ENCODE measurements at places on chromosomes 3 and 15.

- peak; percentile 82 for DNase-seq
Observed at GRCh38 chr3:52218454-52218853, 7.0 kb downstream of the TLR9 start.

DNA sequence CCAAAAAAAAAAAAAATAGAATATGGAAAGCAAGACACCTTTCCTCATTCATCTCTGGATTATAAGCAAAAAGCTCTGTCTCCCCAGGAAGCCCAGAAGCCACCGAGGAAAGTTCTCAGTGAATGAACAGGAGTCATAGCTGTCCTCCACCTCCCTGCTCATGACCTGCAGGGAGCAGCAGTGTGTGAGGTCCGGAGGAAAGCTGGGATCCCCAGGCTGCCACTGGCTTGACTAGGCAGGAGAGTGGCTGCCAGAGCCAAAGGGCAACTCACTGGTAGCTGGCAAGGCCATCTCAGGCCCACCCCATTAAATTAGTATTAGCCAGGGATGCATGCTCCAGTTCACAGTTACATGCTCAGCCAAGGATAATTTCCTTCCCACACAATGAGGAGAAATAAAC lies 191.6 kb upstream of the STT3B start:
- no peak for DNase-seq

DNA sequence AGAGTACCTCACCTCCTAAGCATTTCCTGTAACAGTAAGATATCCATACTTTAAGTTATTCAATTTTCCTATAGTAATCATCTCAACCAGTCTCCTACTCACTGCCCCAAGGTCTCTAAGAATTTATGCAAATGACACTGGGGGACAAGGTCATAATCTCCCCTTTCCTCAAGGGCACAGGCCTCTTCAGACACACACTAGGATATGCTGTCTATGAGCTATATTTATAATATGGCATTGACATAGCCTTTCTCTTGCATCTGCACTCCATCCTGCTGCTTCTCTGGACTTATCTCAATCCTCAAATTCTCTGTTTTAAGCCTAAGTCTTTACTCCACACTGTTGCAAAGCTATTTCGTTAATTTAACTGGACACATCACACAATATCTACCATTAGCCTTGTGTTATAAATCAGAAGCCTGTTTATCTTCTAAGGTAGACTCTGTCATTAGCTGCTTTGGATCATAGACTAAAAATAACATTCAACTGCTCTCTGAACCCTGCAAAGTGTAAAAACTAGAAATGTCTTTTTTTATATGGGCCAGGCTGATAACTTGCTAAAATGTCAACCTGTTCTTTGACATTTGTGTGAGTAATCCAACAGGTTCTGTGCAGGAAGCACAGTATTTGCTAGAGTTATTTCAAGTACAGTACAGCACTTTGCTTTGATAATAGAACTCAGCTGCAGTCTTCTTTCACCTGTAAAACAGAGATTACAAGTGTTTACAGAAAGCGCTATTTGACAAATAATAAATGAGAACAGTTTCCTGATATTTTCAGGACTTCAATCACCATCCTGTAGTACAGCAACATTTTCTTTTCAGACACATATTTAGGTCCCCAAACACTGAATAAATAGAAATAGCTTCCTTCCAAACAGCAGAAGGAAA lies 17.8 kb upstream of the SEC62 start:
- DNase-seq = no peak

DNA sequence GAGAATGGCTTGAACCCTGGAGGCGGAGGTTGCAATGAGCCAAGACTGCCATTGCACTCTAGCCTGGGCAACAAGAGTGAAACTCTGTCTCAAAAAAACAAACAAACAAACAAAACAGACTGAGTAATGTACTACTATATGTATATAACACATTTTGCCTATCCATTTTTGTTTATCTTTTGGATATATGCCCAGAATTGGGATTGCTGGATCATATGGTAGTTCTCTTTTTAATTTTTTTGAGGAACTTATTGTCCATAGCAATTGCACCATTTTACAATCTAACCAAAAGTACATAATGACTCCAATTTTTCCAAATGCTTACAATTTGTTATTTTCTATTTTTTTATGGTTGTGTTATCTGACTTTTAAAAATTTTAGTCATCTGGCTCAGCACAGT lies 47.3 kb downstream of the GMPS start:
- no peak for DNase-seq

GRCh38 chr15:79028411-79028964 lies 62.1 kb downstream of the RASGRF1 start:
- no peak for DNase-seq

DNA sequence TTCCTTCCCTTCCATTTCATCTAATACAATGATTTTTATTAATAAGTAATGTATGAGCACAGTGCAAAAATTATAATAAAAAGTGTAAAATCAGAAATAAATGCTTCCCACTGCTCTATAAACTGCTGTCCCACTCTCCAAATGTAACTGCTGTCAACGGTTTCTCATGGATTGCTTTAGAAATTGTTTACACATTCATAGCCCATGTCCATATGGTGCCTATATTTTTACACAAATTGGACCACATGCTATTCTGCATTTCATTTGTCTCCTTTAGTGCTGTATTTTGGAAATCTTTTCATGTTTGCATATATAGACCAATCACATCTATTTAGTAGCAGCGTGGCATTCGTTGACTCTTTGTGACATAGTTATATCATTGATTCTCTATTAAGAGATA lies 164.7 kb upstream of the SLCO3A1 start:
- DNase-seq = no peak

DNA sequence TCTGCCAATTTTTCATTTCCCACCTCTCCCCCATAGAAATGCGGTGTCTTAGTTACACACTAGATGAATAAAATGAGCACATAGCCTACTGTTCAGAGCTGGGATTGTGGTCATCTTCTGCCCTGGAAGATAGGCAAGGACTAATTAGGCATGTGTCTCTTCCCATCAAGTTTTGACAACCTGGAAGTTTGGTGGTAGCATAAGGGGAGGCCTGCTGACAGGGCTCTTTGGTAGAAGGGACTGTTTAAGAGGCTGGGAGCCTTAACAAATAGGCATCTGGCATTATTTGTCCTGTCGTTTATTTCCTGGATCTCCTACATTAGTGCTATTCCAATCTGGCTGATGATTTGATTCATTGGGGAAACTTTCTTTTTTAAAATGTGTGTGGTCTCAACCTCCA lies 512.3 kb downstream of the ZNF385D start:
- DNase-seq = no peak

- DNase-seq = no peak
Observed at GRCh38 chr3:70916375-70917055, 604.1 kb upstream of the MDFIC2 start.

DNA sequence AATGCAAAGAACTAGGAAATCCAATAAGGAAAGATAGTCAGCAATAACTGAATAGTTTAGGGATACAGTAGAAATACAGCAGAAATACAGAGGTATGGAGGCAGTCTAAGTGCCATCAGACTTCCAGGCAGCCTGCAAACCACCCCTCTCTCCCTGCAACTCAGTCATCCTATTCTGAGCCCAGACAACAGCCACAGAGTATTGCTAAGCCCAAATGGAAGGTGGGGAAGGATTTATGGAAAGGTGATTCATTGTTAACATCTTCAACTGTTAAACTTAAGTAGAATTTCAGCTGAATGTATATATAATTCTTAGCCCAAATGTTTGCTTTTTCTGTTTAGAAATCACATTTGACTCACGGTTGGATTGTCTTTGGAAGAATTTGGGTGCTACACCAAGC lies 300.4 kb downstream of the RBMS3 start:
- DNase-seq = no peak

DNA sequence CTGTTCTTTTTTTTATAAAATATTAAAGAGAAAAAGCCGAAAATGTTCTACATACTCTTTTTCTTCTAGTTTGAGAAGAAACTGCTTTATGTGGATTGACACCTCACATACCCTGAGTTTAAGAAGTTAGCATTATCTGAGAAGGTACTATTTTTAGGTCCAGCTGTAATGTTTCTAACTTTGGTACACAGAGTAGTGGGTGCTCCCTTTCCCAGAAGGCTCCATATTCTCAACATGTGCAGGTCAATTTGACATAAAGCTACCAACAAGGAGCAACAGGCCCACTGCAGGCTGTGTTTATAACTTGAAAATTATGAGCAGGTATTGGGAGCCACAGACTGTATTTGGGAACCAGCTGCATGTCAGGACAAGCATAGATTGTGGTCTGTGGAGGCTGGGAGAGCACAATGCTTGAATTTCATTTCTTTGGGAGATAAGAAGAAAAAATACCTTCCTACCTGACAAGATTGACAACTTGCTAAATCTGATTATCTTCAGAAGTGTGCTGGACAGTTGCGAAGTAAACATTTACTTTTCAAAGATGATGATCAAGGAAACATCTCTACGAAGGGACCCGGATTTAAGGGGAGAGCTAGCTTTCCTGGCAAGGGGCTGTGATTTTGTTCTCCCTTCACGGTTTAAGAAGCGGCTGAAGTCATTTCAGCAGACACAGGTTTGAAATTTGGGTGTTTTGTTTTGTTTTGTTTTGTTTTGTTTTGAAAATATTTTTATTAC lies 57.2 kb downstream of the PPP2R3A start:
- DNase-seq = no peak

DNA sequence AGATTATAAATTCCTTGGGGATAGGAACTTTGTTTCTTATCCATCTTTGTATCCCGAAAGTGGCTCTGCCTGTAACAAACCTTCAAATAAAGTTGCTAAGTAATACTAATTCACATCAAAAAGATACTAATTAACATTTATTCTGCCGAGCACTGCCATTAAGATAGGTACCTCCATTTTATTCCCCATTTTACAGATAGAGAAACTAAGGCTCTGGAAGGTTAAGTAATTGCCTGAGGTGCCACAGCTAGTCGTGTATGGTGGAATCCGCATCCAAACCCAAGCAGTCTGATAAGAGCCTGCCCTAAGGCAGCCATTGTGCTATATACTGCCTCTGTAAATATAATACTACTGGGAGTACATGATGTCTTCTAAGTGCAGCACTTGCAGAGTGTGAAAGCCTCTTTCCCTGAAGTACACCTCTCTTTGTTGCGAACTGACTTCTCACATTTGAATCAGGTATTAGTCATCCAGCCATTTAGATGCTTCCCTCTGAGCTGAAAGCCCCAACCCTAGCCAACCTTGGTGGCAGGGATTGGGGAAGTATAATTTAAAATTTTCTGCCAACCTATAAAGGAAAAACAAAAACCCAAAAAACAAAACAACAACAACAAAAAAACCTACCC lies 78.5 kb upstream of the CHD2 start:
- DNase-seq = no peak

DNA sequence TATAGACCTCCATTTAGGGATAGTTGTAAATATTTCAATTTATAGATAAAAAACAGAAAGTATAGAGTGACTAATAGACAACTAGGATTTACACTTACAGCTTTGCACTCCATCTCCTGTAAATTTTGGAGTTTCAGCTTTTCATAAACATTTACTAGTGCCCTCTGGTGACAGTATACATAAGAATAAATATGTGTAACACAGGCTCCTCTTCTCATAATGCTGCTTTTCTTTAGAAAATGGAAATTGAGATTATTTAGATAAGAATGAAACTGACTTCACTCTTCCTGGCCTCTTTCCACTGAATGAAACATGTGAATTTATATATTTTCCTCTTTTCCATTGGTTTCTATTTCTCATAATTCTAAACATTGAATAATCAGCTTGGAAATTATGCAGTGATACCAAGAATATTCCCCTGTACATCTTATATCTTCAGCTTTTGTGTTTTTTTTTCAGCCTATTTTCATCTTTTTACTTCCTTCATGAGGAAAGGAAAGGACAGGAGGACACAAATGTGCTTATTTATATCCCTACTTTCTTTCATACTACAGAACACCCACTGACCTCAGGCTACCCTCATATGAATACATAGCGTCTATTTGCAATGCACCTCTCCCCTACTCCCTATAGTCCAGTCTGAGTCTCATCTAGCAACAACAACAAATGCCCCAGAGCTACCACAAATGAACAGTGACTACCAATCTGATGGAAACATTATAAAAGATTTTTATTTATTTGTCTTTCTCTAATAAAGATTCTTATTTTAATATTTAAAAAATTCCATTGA lies 103.1 kb upstream of the CCDC39 start:
- no peak for DNase-seq

DNA sequence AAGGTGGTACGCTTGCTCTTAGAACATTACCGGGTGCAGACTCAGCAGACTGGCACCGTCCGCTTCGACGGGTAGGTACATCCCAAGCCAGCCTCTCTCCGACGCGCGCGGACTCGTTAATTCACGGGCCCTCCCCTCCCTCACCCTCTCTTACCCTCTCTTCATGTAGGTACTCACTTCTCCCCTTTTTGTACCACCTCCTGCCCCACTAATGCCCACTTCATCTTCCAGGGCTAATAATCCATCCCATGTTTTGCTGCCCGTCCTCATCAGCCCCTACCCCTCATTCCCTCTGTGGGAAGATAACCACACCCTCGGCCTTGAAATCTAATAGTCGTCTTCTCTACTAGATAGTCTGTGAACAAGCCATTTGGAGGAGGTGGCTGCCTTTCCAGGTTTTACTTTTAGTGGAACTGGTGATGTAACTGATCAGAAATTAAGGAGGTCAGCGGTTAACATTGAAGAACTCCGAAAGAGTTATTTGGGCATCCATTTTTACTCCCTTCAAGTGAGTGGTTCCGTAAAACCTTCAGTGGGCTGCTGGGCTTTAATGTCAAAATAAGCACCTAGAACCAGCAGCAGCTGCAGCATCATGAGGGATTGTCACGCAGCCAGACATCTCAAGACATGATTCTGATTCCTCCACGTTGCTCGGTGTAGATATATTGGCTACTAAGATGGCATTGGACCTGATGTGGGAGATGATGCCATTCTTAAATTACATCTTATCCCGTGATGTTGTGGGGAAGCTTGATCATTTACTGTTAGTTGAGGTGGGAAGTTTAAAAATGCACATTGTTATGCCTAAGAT lies 1.3 kb downstream of the FEM1B start:
- peak; percentile 21 for DNase-seq

- DNase-seq = no peak
Observed at GRCh38 chr3:102536456-102536855, 101.6 kb downstream of the ZPLD1 start.

- no peak for DNase-seq
Observed at GRCh38 chr3:132662212-132662611, 2.1 kb downstream of the UBA5 start.

DNA sequence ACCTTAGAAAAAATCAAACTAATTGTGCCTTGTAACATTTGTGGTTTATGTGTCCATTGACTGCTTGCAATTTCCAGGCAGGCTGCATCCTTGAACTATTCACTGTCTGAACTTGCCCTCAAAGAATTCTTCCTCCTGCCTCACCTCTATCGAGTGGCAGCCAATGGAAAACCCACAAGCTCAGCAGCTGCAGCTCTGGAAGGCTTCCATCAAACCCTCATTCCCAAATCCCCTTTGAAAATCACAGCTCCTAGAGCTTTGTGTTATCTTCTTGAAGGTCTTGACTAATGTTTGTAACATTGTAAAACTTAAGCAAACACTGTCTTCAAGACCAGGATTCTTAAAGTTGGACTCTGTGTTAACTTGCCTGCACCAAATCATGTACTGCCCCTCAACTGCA lies 81.1 kb downstream of the FILIP1L start:
- DNase-seq = no peak

GRCh38 chr3:51445544-51446280 lies 54.1 kb downstream of the DCAF1 start:
- DNase-seq = no peak
